ENCODE measurements at places on chromosomes 5 and 9.
A peak's percentile ranks its signal among the peaks of the same experiment; 100 is the strongest.

DNA sequence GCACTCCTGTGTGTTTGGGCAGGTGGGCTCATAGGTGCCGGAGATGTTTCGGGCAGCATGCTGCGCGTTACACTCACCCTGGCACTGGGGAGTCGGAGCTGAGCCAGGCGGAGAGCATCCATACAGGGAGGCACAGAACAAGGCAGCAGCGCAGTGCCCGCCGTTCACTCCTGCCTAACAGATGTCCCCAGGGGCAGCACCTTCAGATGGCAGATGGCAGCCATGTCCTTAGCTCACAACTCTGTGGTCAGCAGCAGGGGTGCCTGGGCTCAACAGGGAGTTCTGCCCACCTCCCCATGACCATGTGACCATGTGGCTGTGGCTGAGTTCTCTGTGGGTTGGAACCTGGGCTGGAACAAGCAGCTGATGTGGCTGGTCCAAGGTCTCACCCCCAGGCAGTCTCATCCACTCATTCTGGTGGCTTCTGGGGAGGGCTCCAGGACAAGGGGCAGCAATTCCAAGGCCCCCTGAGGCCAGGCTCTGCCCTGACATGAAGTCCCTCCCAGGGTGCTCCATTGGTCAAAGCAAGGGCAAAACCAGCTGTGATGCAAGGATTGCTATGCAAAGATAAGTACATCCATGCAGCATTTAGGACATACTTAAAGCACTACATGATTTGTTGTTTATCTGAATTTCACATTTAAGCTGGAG lies 64.2 kb downstream of the MRPL36 start:
- no peak for DNase-seq

- DNase-seq = no peak
These were observed 34.8 kb downstream of the LHFPL2 start for GRCh38 chr5:78613756-78614155.

GRCh38 chr5:172413601-172414171 lies 40.6 kb downstream of the SH3PXD2B start:
- DNase-seq = no peak

GRCh38 chr5:108311682-108312081 lies 70.2 kb downstream of the FBXL17 start:
- no peak for DNase-seq

- DNase-seq = no peak
These were observed 168.5 kb upstream of the GAS1 start for GRCh38 chr9:87115785-87116184.

GRCh38 chr5:23013395-23013998 lies 160.4 kb upstream of the CDH12 start:
- no peak for DNase-seq

GRCh38 chr5:123558762-123559433 lies 46.9 kb downstream of the CSNK1G3 start:
- no peak for DNase-seq

- DNase-seq = no peak
These were observed 35.8 kb downstream of the NRG2 start for GRCh38 chr5:140007311-140007710.

GRCh38 chr5:95375591-95375990 lies 15.6 kb upstream of the FAM81B start:
- no peak for DNase-seq

DNA sequence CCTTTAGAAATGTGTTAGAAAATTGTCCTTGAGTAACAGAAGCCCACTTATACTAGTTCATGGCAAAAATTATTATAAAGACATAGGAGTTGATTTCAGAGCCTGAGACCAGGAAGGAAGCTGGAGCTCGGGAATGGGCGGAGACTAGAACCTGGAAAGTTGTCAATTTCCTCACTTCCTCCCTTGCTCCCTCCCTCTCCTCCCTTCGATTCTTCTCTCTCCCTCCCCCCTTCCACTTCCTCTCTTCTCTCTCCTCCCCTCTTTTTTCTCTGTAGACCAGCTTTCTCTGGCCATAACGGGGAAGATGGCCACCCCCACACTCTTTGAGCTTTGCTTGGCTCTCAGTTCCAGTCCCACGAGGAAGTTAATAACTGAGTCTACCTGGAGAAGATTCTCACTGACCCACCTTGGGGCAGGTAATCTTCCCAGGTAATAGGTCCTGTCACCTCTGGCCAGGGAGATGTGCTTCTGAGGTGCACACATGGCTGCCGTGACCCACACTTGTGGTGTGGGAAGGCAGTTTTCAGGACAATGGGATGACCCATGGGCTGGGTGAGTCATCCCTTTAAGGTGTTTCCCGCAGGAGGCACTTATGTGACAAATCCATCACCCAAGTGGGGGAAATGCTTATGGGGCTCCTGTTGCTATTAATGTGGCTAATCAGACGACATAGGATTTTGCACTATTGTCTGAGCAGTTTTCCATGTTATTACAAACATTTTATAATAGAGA lies 78.7 kb downstream of the HSPA4 start:
- DNase-seq = no peak

GRCh38 chr5:135386096-135386495 lies 12.9 kb downstream of the MACROH2A1 start:
- no peak for DNase-seq

DNA sequence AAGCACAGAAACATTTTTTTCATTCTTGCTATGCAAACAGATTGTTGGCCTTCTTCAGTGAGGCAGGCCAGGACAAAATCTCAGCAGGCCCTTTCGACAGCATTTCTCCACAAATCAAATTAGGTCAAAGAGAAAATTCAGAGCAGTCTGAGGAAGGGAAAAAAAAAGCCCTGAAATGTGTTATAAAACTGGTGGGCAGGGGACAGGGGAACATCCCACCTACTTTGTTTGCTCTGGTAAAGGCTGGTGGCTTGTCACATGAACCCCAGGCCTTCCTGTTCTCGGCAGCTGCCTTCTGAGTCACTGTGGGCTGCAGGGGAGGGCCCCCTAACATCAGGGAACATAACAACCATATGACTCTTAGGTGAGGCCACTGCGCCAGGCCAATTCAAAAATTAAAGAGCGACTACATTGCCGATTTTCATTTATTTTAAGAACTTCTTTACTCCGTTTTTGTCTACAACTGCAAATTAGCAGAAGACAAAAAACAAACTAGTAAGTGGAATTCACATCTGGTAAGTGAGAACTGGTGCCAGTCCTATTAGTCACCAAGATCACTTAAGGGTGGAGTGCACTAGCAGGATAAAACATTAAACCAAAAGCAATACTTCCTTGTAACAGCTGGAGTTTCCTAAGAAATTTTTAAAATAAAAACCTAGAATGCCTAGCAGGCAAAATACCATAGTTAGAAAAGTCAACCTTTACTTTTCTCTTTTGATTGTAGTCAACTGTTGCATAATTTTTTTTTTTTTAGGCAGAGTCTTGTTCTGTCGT lies 46.2 kb upstream of the DENND4C start:
- no peak for DNase-seq

DNA sequence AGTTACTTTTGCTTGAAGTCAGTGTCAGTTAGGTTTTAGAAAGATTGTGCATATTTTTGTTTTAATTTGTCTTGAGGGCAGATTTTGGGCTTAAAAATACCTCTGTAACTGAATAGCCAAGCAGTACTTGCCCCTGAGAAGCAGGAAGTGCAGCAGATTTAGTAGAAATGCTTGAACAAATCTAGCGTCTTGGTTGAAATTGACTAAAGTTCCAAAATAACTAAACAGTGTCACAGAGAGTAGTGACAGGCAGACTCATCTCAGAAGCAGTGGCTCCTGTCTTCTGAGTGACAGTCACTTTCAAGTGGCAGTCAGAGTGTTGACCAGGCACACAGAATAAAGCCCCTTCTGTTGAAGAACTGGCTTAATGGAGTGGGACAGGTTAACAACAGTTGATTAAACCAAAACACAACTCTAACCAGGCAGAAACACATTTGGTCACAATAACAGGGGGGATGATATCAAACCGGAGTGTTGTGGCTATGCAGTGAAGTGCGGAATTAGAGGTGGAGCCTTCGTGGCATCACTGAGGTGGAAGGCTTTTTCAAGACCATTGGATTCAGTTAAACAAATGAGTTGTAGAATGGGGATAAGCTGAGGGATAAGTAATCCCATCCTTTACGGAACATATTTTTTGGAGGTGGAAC lies 29.1 kb downstream of the TRIO start:
- DNase-seq = no peak

DNA sequence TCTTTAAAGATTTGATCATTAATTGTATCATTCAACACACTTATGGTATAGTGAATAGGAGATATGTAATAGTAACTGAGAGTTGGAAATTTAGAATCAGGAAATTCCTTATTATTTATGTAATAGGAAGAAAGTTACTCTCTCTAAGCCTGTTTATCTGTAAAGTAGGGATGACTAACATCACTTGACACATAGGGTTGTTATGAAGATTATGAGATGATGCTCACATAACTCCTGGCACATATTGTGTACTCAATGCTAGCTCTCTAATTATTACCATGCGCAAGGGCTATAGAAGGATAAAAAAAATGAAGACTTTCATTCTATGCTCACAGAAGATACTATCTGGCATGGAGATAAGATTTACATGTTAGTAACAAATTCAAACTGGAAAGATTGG lies 149.9 kb downstream of the ISOC1 start:
- no peak for DNase-seq

DNA sequence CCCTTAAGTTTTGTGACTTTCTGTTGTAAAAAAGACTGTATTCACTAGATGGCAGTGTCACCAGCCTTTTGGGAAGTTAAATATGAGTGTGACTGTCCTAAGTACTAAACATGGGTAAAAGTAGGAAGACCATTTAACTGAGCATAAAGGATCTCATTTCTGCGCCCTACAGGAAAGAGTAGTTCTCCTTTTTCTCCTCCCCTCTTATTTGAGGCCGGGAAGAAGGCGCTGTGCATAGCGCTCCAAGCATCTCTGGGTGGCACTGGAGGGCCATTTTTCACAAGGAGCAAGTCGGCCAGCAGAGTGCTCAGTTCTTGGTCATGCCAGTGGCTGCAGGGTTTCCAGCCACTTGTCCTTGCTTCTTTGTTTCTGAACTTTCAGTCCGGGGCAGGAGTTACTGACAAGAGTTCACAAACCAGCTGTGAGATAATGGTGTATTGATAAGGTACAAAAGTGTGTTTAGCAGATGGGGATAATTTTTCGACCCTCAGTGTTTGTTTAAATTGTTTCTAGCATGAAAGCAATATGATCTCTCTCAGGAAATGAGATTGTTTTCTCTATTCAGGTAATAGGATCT lies 227.6 kb upstream of the DMRT1 start:
- DNase-seq = peak; percentile 77
